COR-L47 (cell line): ENCODE measurements at places on chromosomes 13 and 19.

- no peak for DNase-seq
Measured at GRCh38 chr19:17351815-17352435, 14.6 kb downstream of the GTPBP3 start.

DNA sequence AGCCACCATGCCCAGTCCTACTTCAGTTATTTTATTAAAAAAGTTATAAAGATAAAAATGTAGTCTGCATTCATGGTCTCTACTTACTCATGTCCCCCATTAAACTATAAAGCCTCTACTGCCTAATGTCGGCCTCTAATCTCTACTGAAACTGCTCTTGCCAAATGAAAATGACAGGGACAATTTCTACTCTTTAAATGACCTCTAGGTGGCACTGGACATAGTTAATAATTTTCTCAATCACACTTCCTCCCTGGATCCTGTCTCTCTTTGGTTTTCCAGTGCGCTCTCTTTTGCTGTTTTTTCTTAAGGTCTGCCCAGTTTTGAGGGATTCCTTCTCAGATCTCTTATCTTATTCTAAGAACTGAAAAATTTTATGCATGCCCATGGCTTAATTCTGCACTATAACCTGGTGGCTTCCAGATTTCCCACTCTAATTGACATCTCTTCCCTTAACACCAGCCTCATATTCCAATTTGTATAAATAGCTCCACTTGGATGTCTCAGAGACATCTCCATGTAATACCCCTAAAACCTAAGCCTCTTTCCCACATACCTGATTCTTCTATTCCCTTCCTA is 54.3 kb downstream of the MTMR6 start:
- DNase-seq, result peak; percentile 24

DNA sequence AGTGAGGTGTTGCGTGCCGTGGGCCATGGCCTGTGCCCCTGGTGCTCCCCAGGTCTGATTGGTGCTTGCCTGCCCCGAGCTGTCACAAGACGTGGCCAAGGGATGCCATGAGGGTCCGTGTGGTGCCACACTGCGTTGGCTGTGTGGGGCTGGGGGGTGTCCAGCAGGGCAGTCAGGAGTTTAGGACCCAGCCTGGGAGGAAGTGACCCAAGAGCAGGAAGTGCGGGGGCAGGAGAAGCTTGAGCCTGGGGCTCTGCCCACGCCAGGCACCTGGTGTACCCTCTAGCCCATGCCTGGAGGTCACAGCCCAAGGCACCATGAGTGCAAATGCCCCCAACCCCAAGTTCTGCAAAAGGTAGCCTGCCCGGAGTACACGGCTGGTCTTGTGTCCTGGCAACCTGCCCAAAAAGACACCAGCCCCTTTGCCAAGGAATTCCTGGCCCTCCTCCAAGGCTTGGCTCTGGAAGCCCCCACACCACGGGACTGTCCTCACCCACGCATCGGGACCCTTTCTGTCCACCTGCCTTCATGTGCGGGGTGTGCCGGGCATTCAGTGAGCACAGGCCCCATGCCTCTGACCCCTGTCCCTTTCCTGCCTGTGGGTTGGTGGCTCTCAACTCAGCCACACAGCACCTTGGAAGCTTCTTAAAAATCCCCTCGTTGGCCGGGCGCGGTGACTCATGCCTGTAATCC is 24.9 kb downstream of the MPND start:
- no peak for DNase-seq

GRCh38 chr13:47396915-47397314 is 500.1 kb upstream of the HTR2A start:
- no peak for DNase-seq

GRCh38 chr13:31242367-31242766 is 42.6 kb downstream of the B3GLCT start:
- no peak for DNase-seq

DNA sequence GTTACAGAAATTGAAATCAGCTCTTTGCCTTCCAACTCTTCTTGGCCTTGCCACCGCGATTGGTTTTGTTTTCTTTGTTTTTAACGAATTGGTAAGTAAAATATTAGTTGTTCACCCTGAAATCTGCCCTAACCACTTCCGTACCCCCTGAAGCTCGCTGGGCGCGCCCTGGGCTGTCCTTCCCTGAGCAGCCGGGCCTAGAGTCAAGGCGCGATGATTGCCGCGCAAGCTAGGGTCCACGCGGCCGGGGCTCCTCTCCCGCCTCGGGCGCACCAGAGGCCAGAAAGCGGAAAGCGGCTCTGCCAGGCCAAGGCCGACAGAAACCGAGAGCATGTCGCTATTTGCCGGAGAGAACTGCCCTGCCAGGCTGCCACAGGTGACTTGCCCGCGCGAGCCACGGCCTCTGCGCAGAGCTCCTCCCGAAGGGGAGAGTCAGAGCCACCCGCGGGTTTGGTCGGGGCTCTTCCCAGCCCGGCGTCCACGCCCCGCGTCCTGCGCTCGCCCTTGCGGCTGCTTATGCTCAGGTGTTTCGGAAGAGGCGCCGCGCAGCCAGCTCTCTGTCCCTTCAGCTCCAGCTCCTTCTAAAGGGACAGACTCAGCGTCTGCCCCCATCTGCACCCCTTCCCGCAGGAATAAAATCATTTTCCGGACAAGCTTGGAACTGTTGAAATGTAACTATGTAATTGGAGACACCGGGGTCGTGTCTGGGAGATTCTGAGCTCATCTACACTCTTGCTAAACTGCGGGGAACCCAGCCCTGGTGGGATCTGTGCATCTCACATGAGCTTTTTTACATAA is 6.6 kb upstream of the CDX2 start:
- no peak for DNase-seq

GRCh38 chr13:31495336-31495735 is 244.0 kb upstream of the RXFP2 start:
- no peak for DNase-seq

DNA sequence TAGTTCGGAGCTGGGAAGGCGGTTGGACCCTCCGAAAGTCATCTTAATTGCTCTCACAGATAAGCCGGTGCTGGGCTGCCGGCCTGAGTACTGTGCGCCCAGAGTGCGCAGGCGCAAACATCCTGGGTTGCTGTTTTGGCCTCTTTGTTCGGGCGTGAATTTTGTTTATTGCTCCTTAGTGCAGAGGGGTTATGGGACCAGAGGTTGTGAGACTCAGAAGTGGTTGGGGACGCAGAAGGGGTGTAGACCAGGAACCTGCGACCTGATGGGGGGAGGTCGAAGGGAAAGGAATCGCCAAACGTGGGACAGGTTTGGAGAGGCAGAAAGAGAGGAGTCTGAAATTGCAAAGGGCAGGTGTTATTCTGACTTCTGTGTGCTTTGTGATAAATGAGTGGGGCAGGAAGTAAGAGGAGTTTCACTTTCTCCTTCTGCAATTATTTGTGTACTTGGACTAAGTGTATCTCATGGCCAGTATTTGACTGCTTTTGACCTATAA is 607 bp upstream of the ZNF566 start:
- peak; percentile 92 for DNase-seq

GRCh38 chr13:73401769-73402168 is 343.0 kb downstream of the KLF5 start:
- no peak for DNase-seq

- no peak for DNase-seq
Measured at GRCh38 chr19:41566001-41566400, 10.0 kb upstream of the CEACAM21 start.

DNA sequence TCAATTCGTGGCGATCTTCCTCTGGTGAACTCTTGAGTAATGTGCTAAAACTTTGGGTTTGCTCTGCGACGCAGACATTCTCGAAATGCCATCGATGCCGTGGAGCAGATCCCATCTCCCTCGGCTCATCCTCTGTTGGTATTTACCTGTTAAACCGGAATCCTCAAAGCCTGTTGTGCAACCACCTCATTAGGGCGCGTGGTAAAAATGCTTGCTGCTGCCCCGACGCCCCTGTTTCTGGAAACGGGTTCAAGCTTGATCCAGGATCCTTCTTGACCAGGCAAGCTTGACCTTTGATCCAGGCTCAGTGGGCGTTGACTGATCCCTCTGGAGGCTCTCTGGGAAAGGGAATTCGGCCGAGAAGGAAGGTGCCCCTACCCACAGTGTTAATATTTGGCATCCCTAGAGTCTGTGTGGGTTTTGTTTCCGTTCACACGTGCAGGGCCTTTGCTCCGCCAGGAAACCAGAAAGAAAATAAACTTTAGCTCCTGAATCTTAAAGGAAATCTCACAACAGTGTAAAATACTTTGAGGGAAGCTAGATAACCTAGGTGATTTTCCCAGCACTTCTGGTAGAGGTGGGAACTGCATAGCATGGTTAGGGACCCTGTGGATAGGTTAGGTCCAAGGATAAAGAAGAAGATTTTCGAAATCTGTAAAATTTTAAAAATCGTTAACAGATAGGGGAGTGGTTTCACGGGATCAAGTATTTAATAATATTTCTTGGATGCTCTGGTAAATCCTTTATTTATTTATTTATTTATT is 1.1 kb downstream of the LSM14A start:
- DNase-seq, result peak; percentile 7

DNA sequence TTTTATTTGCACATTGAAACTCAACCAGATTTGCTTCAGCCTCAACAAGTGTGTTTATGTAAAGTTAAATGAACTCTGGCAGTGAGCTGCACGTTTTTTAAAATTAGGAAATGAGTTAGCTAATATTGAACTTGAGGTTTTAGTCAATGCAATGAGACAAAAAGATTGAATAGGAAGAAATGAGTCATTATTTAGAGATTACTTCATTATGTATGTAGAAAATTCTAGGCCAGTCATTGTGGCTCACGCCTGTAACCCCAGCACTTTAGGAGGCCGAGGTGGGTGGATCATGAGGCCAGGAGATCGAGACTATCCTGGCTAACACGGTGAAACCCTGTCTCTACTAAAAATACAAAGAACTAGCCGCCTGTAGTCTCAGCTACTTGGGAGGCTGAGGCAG is 22.8 kb upstream of the CD70 start:
- DNase-seq, result no peak

DNA sequence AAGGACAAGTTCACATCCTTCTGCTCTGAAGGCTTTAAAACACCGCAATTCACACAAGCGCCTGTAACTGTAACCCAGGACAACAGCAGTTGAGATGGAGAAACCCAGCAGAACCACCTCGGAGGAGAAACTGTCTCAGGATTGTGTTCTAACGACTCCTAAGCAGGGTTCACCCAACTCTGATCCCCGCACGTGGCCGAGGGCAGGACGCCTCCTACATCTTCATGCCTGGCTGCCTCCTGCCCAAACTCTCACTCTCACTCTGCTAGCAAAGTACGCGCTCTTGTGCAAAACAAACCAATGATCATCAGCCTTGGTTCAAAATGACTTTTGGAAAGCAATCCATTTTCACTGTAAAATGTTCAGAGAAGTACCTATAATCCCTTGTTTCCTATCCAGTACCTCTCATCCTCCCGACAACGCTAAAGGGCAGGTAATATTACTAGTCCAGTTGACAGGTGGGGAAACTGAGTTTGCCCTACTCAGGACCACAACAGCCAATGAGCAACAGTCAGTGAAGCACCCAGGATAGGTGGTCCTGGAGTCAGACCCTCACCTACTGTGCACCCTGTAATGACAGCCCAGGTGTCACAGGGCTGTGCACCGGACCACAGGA is 25.6 kb downstream of the EPS15L1 start:
- DNase-seq, result no peak

DNA sequence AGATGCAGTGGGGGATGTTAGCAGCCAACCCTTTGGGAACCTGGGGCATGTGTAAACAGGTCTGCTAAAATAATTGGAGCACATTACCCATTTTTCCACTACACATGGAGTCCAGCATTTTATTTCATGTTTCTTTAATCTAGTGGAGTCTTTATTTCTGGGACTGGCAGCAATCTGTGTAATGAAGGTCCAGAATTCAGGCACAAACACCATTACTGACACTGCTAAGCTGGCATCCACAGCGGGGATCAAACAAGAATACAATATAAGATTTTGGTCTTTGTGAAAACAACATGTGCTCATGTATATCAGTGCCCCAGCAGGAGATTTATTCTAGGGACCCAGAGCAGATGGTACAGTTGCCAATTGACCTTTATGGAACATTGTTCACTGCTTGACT is 1587.0 kb upstream of the PRR20A start:
- peak; percentile 83 for DNase-seq

DNA sequence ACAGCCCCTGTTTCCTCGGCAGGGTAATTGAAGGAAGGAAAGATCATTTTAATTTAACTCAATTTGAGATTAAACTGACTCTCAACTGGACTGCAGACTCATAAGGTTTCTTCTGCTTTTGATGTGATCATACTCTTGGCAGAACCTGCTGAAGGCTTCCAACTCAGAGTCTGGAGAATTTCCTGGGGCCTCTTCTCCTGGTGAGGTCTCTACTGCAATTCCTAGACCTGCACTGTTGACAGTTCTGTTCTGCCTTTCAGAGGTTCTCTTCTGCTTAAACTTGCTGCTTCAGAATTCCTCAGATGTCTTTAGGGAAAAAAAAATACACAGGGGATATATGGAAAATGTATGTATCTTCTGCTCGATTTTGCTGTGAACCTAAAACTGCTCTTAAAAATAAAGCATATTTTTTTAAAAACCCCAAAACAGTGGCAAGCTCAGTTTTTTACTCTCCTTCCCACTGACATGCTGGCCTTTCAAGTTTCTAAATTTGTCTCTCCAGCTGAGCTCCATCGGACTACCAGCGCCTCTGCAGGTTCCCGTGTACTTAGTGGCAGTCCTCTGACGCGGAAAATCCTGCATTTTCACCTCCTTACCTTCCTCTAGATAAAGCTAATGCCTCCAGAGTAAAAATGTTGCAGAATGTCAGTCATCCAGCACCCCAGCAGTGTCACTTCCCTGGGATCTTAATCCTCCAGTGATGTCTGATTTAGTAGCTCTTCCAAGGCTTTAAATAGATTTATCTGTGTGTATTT is 733.5 kb upstream of the SGCG start:
- DNase-seq, result no peak

GRCh38 chr19:18466354-18466753 is 28.4 kb upstream of the ISYNA1 start:
- DNase-seq, result no peak

GRCh38 chr13:100184095-100184494 is 95.2 kb downstream of the PCCA start:
- no peak for DNase-seq

- DNase-seq, result peak; percentile 41
Measured at GRCh38 chr13:109778102-109778542, 8.3 kb downstream of the IRS2 start.

GRCh38 chr13:98918771-98919170 is 59.1 kb downstream of the DOCK9 start:
- no peak for DNase-seq

GRCh38 chr13:59747529-59747928 is 416.2 kb downstream of the DIAPH3 start:
- no peak for DNase-seq

- no peak for DNase-seq
Measured at GRCh38 chr19:53898636-53899341, 10.3 kb upstream of the CACNG7 start.

- DNase-seq, result no peak
Measured at GRCh38 chr19:17086120-17086519, 10.5 kb downstream of the MYO9B start.
